ENCODE measurements at places on chromosomes 11 and 22.

- no peak for DNase-seq
Observed at GRCh38 chr11:112050721-112051120, 23.1 kb downstream of the PIH1D2 start.

- no peak for DNase-seq
Observed at GRCh38 chr22:26542831-26543230, 30.6 kb upstream of the TFIP11 start.

- no peak for DNase-seq
Observed at GRCh38 chr11:134385774-134386565, 26.1 kb downstream of the B3GAT1 start.

GRCh38 chr11:31997955-31998354 lies 92.9 kb upstream of the RCN1 start:
- no peak for DNase-seq

- no peak for DNase-seq
Observed at GRCh38 chr11:16912692-16913111, 101.5 kb downstream of the PLEKHA7 start.

GRCh38 chr11:130882138-130882551 lies 34.1 kb downstream of the SNX19 start:
- DNase-seq: no peak

GRCh38 chr22:28846994-28847393 lies 36.4 kb upstream of the ZNRF3 start:
- DNase-seq: no peak

GRCh38 chr11:47714554-47715081 lies 551 bp downstream of the AGBL2 start:
- no peak for DNase-seq

DNA sequence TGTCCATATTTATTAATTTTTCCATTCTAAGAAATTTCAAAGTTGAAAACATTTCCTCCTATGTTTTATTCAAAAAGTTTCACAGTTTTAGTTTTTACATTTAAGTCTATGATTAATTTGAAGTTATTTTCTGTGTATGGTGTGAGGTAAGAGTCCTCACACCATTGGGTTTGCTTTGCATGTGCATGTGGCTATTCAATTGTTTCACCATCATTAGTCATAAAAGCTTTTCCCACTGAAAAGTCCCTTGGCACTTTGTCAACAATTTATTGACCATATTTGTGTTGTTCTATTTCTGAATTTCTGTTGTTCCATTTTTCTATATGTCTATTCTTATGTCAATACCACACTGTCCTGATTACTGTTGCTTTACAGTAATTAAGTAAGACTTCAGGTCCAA lies 186.5 kb downstream of the KIF18A start:
- no peak for DNase-seq

GRCh38 chr11:111395081-111395480 lies 16.0 kb upstream of the POU2AF1 start:
- DNase-seq: no peak

All from foreskin melanocyte (primary cell).